Right ventricle myocardium superior (tissue), 1 donor: ENCODE measurements at places on chromosomes 12 and 14.
A peak's percentile ranks its signal among the peaks of the same experiment; 100 is the strongest.

GRCh38 chr14:22122829-22123560 lies 449.4 kb upstream of the OR4E1 start:
- DNase-seq: no peak

DNA sequence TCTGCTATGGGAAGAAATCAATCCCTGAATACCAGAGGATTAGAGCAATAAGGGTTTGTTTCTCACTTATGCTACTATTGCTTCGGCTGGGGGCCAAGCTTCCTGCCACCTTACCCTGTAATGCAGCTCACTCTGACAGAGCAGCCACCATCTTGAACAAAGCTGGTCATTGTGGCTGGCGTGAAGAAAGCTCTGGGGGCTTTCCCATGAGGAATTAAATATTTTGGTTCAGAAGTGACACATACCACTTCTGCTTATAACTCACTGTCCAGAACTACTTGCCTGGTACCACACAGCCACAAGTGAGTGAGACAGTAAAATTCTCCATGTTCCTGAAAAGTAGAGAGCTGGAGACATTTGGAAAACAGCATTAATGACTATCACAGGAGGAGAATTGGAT lies 82.6 kb downstream of the GALNT8 start:
- DNase-seq: no peak

- DNase-seq: no peak
Measured at GRCh38 chr14:85573406-85573805, 43.5 kb downstream of the FLRT2 start.

DNA sequence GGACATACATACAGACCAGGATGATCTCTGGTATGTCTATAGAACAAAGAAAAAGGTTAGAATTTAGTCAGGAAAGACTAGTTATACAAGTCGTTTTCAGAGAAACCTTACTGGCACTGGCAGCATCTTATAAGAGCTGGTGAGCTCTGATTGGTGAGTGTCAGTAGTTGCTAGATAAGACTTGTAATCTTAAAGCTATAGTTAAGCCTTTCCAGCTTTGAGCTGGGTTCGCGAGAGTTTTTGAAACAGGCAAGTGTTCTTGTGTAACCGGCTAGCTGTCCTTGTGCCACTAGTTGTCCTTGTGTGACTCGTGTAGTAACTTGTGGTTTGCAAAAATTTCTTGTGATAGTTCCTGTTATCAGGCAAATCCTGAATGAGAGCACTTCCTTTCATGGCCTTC lies 740.9 kb downstream of the GALC start:
- no peak for DNase-seq

DNA sequence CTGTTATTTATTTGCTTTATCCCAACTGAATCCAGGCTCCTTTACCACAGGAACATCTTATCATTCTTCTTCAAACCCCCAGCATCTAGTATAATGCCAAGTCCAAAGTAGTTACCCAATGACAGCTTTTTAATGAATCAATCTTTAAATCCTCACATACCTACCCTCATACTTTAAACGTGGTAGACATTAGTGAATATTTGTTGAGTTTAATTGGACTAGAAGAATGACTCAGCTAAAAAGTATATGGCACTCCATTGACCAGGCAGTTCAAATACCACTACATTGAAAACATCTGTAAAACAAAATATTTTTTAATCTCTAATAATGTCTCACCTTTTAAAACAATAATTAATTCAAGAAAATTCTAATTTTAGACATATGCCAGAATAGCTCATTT lies 98.1 kb downstream of the ZFC3H1 start:
- DNase-seq: no peak

DNA sequence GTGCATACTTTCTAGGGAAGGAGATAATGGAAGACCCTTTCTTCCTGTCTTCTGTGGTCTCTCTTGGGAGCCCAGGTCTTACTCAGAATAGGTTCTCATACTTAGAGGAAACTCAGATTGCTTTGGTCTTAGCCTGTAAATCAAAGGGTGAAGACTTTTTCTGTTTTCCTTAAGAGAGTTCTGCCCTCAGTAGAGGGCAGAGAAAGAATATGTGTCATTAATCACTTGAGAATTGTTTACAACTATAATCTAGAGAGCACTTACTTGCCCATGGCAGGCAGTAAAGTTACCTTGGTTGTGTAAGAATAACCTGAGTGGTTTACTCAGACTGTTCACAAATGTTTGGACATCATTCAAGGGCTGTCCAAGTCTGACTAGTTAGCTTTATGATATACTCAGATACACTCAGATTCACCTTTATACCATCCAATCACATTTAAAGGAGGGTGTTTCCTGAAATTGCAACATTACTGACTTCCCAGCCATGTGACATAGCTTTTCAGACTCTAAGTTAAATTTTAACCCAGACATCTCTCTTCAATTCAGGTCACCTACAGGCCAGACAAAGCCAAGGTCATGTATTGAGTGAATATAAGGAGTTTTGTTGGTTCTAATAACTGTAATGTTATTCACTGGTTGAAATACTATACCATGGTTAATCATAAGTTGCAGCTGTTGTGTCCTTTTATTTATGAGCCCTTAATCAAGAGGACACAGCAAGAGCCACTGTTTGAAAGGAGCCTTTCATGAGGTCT lies 372.2 kb downstream of the RAD51B start:
- DNase-seq: no peak

DNA sequence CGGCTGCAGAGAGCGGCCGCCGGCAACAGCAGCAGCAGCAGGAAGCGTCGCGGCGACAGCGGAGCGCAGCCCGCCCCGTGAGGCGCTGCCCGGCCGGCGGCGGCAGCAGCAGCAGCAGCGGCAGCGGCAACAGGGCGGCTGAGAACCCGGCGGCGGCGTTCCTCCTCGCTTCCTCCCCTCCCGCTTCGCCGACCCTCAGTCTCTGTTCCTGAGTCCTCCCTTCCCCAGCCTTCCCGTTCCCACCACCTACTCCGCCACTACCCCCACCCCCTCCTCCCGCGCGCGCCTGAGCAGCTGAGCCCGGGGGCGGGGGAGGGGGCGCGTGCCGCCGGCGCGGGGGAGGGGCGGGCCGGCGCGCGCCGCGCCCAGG lies 310 bp downstream of the BICDL1 start:
- DNase-seq: peak; percentile 43

DNA sequence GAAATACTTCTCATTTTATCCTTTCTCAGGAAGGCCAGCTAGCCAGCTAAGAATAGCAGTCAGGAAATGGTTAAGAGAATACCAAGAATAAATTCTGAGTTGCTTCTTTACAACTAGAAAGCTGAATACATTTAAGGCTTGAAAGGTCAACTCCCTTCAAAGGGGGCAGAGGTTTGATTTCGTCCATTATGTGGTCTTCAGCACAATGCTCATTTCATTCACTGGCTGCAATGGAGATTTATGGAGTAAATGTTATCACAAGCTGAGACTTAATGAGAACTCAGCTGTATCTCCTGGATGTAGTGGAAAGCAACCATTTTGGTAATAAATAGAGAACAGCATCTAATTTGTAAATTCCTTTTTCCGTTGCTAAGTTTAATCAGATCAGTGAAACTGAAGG lies 265.0 kb upstream of the FKBP4 start:
- DNase-seq: no peak

DNA sequence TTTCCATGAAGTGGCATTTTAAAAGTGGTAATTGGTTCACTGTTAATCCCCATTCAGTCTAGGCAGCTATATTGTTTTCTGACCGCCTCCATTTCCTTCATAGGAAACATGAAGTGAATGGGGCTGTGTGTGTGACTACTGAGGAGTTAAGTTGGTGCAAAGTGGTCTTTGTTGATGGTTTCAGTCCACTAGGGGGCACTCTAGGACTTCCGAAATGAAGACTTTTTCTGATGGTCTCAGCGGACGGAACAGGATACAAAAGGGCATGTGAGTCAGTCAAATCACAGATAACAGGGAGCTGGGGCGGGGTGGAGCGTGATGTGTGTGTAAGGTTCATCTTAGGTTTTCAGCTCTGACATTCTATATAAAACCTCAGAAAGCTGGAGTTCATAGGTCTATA lies 240.1 kb upstream of the OR4E1 start:
- DNase-seq: peak; percentile 48

GRCh38 chr14:91246051-91246852 lies 1.7 kb upstream of the GPR68 start:
- DNase-seq: no peak

- no peak for DNase-seq
Measured at GRCh38 chr12:12521044-12521485, 41.6 kb downstream of the DUSP16 start.

DNA sequence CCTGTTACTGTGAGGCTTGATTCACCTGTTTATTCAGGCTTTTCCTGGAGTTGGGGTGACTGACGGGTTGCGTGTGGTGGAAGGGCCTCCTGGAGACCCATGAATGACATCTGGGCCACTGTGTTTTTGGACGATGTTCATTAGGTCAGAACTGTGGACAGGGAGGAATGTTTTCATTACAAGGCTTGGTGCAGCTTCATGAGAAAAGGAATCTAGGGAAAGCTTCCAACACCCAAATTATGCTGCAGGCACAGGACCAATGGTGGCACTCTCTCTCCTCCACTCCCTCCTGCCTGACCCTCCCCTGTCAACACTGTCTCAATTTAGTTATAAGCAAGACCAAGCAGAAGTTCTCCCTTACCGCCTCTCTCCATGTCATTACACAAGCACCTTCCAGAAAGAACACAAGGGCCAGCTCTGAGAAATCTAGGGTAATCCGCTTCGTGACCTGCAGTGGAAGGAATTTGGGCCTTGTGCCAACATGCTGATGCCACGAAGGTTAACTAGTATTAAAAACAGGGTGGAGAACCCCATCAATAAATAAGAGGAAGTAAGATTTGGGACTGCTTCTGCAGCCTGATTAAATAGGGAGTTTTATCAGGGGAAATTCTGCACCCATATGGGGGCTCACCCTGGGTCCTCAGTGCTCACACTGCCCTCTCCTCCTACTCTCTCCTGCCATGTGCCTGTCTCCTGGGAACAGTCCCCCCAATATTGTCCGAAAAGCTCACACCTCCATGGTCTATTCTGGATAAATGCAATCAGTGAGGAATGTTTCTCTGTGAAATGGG lies 200.3 kb downstream of the KTN1 start:
- DNase-seq: no peak

DNA sequence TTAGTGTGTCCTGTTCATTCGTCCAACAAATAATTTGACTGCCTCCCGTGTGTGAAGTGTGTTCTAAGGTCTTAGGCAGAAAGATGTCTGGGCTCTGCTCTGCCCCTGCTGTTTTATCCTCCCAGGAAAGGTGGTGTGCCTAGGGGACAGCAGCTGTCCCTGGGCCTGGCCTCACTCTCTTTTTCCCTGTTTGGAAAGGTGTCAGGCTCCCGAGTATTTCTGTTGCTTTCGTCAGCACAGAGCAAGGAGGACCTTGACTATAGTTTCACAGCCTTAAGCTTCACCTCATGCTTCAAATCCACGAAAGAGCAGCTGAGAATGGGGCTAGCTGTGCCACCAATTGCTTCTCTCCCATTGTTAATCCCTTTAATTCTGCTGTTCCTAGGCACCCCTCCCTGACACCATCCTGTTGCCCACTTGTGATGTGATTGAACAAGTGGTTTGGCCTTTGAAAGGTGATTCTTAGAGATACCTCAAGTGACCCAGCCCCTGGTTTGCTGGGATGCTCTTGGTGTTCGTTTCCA lies 54.2 kb downstream of the TGFB3 start:
- no peak for DNase-seq

- no peak for DNase-seq
Measured at GRCh38 chr12:19916974-19917373, 451.4 kb upstream of the PDE3A start.

- no peak for DNase-seq
Measured at GRCh38 chr12:232731-233614, 19.0 kb upstream of the SLC6A12 start.

GRCh38 chr12:6961695-6962284 lies 8.7 kb downstream of the PHB2 start:
- DNase-seq: peak; percentile 70

GRCh38 chr14:103629503-103630121 lies 601 bp downstream of the KLC1 start:
- peak; percentile 74 for DNase-seq

- no peak for DNase-seq
Measured at GRCh38 chr12:22994316-22994675, 369.3 kb downstream of the ETNK1 start.

GRCh38 chr12:108004319-108004718 lies 124.8 kb upstream of the WSCD2 start:
- DNase-seq: no peak

- no peak for DNase-seq
Measured at GRCh38 chr12:49875115-49875720, 28.5 kb downstream of the FAIM2 start.

GRCh38 chr14:31268216-31268615 lies 60.6 kb upstream of the HECTD1 start:
- no peak for DNase-seq
